ENCODE measurements at places on chromosomes 12 and 14. TPM values are rescaled to one million over a fixed set of nuclear protein-coding genes. Genes with fewer than 3 reads are reported as not detected.

- no peak overlapping the region for H3K27ac ChIP-seq
- H3K27me3 ChIP-seq: no peaks in the 10 kb centered on the region
- no peak for DNase-seq
- peaks cover 7% of the 10 kb centered on the region for H3K36me3 ChIP-seq
Observed at GRCh38 chr12:3841783-3842182, 31.4 kb downstream of the PARP11 start.

- peaks cover 21% of the 10 kb centered on the region for H3K36me3 ChIP-seq
- H3K27me3 ChIP-seq: no peaks in the 10 kb centered on the region
Observed at GRCh38 chr12:12716793-12717585, at the start of gene CDKN1B. Gene CDKN1B (plus strand): TSS chr12:12717368. CDS start chr12:12717840, 472 bp downstream.

GRCh38 chr14:85247071-85247470 lies 282.9 kb upstream of the FLRT2 start:
- H3K4me1 ChIP-seq: no peaks in the 10 kb centered on the region
- no peaks in the 10 kb centered on the region for H3K36me3 ChIP-seq

GRCh38 chr12:77782766-77783165 lies 47.9 kb upstream of the NAV3 start:
- DNase-seq: no peak
- no peaks in the 10 kb centered on the region for H3K4me1 ChIP-seq
- H3K4me3 ChIP-seq: no peak overlapping the region
- H3K27me3 ChIP-seq: no peaks in the 10 kb centered on the region
- no peaks in the 10 kb centered on the region for H3K36me3 ChIP-seq
- H3K27ac ChIP-seq: no peak overlapping the region

DNA sequence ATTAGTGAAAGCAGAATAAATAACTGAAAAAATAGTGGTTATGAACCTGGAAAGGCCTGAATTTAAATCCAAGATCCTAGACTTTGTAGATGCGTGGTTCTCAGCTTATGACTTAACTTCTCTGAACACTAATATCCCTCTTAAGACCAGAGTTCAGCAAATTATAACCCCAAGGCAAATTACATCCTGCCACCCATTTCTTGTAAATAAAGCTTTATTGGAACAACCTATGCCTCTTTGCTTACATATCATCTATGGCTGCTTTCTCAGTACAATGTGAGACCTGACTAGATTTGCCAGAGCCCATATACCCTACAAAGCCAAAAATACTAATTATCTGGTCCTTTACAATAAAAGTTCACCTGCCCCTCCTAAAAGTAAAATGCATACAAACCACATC lies 199.1 kb downstream of the MED13L start:
- no peaks in the 10 kb centered on the region for H3K27me3 ChIP-seq
- H3K27ac ChIP-seq: no peak overlapping the region
- H3K4me3 ChIP-seq: no peak overlapping the region
- DNase-seq: no peak
- no peaks in the 10 kb centered on the region for H3K36me3 ChIP-seq
- H3K4me1 ChIP-seq: peaks cover 19% of the 10 kb centered on the region

DYRK4 gene
- total RNA-seq: 10.4 TPM

DNA sequence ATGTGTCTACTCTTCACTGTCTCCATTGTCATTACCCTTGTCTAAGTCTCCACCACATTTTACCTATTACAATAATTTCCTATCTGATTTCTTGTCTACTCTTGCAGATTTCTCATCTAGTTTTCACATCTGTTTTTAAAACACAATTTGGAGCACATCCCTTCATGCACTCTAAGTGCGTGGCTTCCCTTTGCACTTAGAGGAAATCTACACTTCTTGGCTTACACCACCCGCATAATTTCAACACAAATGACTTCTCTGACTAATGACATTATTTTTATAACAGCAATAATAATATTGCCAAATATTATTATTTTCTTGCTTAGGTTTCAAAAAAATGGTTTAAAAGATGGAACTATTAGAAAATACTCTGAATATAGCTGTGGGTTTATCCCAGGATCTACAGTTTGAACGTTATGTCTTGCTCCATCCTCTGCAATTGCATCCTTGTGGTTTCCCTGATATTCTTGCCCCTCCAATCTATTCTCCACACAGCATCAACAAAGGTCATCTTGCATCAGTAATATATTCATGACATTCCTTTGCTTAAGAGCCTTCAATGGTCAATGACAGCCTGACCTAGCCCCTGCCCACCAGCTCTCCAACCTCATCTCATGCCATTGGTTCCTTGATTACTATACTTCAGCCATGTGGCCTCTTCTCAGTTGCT lies 153.7 kb downstream of the SLC25A21 start:
- H3K4me3 ChIP-seq: no peak overlapping the region
- no peaks in the 10 kb centered on the region for H3K4me1 ChIP-seq
- no peaks in the 10 kb centered on the region for H3K27me3 ChIP-seq
- H3K36me3 ChIP-seq: no peaks in the 10 kb centered on the region
- no peak for DNase-seq
- no peak overlapping the region for H3K27ac ChIP-seq

- H3K27me3 ChIP-seq: peaks cover 7% of the 10 kb centered on the region
- H3K36me3 ChIP-seq: peaks cover 2% of the 10 kb centered on the region
- H3K27ac ChIP-seq: no peak overlapping the region
- no peaks in the 10 kb centered on the region for H3K4me1 ChIP-seq
- H3K4me3 ChIP-seq: no peak overlapping the region
Observed at GRCh38 chr12:95763809-95764253, 26.7 kb downstream of the NTN4 start.

GRCh38 chr14:96635850-96636249 lies 133.7 kb downstream of the PAPOLA start:
- H3K4me1 ChIP-seq: peaks cover 7% of the 10 kb centered on the region
- H3K4me3 ChIP-seq: no peak overlapping the region
- H3K27ac ChIP-seq: no peak overlapping the region
- no peaks in the 10 kb centered on the region for H3K36me3 ChIP-seq
- H3K27me3 ChIP-seq: peaks cover 10% of the 10 kb centered on the region
- no peak for DNase-seq

GRCh38 chr14:71833476-71833875 lies 98.8 kb upstream of the RGS6 start:
- H3K27me3 ChIP-seq: peaks cover 6% of the 10 kb centered on the region
- peaks cover 3% of the 10 kb centered on the region for H3K36me3 ChIP-seq
- H3K4me1 ChIP-seq: no peaks in the 10 kb centered on the region
- H3K4me3 ChIP-seq: no peak overlapping the region
- H3K27ac ChIP-seq: no peak overlapping the region

DNA sequence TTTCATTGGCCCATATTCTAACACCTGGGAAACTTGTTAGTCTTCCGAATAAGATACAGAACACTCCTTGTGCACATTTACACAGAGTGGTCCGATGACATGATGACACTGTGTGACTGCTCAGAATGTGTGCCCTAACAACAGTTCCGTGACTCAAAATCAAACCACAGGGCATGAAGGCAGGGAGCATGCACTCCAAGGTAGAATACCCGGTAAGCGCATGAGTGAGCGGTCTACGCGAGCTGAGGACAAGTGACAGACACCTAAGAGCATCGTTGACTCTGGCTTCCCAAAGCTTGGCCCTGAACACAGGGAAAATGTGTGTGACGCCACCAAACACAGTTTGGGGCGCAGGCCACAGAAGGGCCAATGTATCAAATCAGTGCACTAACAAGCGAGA lies 18.6 kb downstream of the CLIP1 start:
- no peak overlapping the region for H3K4me3 ChIP-seq
- H3K27me3 ChIP-seq: no peaks in the 10 kb centered on the region
- H3K4me1 ChIP-seq: peaks cover 28% of the 10 kb centered on the region

- no peaks in the 10 kb centered on the region for H3K36me3 ChIP-seq
- DNase-seq: no peak
- no peaks in the 10 kb centered on the region for H3K27me3 ChIP-seq
- H3K4me1 ChIP-seq: no peaks in the 10 kb centered on the region
- no peak overlapping the region for H3K4me3 ChIP-seq
- H3K27ac ChIP-seq: peak overlapping the region; percentile 19
Observed at GRCh38 chr12:117046011-117046369, 53.2 kb downstream of the TESC start.

DNA sequence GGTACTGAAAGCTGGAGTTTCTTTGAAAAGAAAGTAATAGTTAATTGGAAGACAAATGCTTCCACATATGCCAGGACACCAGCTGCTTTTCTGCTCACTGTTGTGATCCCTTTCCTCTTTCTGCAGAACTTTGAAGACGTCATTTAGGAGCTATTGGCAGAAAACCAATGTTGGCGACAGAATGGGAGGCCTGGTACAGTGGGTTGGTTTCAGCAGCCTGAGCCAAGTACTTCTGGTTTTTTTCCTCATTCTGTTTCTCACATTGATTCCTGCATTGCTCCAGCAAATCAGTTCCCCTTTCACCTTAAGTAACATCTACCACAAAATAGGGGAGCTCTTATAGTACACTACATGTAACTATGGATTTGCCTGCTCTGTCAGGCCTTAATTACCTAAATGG lies 96.9 kb downstream of the FIGNL2 start:
- no peak overlapping the region for H3K27ac ChIP-seq
- H3K27me3 ChIP-seq: peaks cover 63% of the 10 kb centered on the region
- DNase-seq: no peak
- no peak overlapping the region for H3K4me3 ChIP-seq
- peaks cover 3% of the 10 kb centered on the region for H3K4me1 ChIP-seq

TAPBPL gene
- total RNA-seq: 23.1 TPM

BCAT1 gene
- total RNA-seq: 1.1 TPM

SLC24A4 gene
- total RNA-seq: 2.0 TPM

DNA sequence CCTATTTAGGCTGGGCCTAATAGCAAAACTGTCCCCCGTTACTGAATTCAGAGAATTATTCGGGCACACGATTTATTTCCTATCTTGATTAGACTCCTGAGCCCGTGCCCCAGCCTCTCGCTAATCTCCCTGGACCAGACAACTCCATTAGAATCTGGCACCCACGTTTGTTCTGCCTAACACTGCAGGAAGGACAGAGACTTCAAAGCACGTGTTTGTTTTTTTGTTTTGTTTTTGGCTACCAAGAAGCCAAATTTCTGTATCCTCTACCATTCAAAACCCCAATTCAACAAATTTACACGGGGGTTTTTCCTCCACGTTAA lies 4.8 kb downstream of the USP44 start:
- peaks cover 16% of the 10 kb centered on the region for H3K4me1 ChIP-seq
- peaks cover 18% of the 10 kb centered on the region for H3K27me3 ChIP-seq
- H3K36me3 ChIP-seq: no peaks in the 10 kb centered on the region
- H3K4me3 ChIP-seq: no peak overlapping the region
- no peak overlapping the region for H3K27ac ChIP-seq

GRCh38 chr12:102955926-102956737 lies 1.3 kb upstream of the ASCL1 start:
- H3K4me3 ChIP-seq: no peak overlapping the region
- DNase-seq: no peak
- H3K36me3 ChIP-seq: peaks cover 3% of the 10 kb centered on the region
- H3K27me3 ChIP-seq: peaks cover 73% of the 10 kb centered on the region

NINJ2 gene
- total RNA-seq: 6.1 TPM

MRPL52 gene
- total RNA-seq: 36.2 TPM

GRCh38 chr12:73210548-73211204 lies 938.5 kb downstream of the TRHDE start:
- no peaks in the 10 kb centered on the region for H3K4me1 ChIP-seq
- no peak overlapping the region for H3K4me3 ChIP-seq
- no peaks in the 10 kb centered on the region for H3K36me3 ChIP-seq
- no peaks in the 10 kb centered on the region for H3K27me3 ChIP-seq
- no peak overlapping the region for H3K27ac ChIP-seq

DNA sequence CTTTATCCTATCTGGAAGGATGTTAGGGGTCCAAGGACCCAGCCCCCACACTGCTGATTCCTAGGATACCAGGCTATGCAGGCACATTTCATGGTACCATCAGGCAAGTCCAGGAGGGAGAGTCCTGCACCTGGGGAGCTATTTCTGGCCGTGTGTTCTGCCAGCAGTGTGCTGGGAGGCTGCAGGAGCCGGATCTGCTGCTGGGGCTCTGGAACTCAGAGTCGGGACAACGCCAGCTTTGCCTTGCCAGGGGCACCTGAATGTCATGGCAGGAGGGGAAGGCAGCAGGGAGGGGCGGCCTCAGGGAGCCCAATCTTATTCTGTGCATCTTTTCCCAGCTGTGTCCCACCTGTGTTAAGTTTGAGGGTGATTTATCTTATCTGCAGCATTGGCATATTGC lies 17.8 kb downstream of the SRRM4 start:
- H3K4me1 ChIP-seq: no peaks in the 10 kb centered on the region
- no peaks in the 10 kb centered on the region for H3K27me3 ChIP-seq
- no peak overlapping the region for H3K4me3 ChIP-seq
- no peak overlapping the region for H3K27ac ChIP-seq

- no peaks in the 10 kb centered on the region for H3K36me3 ChIP-seq
- H3K4me3 ChIP-seq: no peak overlapping the region
- H3K27me3 ChIP-seq: no peaks in the 10 kb centered on the region
- no peak for DNase-seq
- no peaks in the 10 kb centered on the region for H3K4me1 ChIP-seq
Observed at GRCh38 chr12:125639826-125640225, 574.6 kb downstream of the AACS start.

- H3K36me3 ChIP-seq: no peaks in the 10 kb centered on the region
- peaks cover 5% of the 10 kb centered on the region for H3K27me3 ChIP-seq
- H3K27ac ChIP-seq: peak overlapping the region; percentile 97
- no peak for DNase-seq
Observed at GRCh38 chr14:51988221-51988620, 1.1 kb upstream of the RTRAF start.

GRCh38 chr12:67484791-67485480 lies 163.6 kb upstream of the DYRK2 start:
- H3K27ac ChIP-seq: peak overlapping the region; percentile 90
- peaks cover 39% of the 10 kb centered on the region for H3K4me1 ChIP-seq
- peak overlapping the region; percentile 25 for H3K4me3 ChIP-seq
- no peaks in the 10 kb centered on the region for H3K27me3 ChIP-seq
- H3K36me3 ChIP-seq: peaks cover 2% of the 10 kb centered on the region

DNA sequence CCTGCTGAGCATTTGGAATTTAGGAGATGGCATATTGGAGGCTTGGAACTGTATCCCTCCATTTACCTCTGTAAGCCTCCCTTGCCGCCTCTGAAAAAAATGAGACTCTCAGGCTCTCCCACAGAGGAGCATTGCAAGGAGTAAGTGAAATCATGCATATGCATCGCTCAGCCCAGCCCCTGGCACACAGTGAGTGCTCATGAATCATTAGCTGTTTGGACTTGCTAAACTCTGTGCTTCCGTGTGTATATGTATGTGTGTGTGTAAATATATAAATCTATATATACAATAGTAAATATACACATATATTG lies 17.1 kb upstream of the TBX3 start:
- H3K36me3 ChIP-seq: peaks cover 8% of the 10 kb centered on the region
- no peak for DNase-seq

DAO gene
- not detected for total RNA-seq
